ENCODE measurements at places on chromosomes 4 and X.

- DNase-seq, result no peak
These were observed 175.7 kb upstream of the MXRA5 start for GRCh38 chrX:3522101-3522650.

DNA sequence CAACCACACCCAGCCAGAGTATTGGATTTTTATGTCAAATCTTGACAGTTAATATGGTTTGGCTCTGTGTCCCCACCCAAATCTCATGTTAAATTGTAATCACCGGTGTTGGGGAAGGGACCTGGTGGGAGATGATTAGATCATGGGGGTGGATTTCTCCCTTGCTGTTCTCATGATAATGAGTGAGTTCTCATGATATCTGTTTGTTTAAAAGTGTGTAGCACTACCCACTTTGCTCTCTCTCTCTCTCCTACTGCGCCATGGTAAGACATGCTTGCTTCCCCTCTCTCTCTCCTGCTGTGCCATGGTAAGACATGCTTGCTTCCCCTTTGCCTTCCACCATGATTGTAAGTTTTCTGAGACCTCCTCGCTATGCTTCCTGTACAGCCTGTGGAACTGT is 86.9 kb upstream of the COX18 start:
- no peak for DNase-seq

DNA sequence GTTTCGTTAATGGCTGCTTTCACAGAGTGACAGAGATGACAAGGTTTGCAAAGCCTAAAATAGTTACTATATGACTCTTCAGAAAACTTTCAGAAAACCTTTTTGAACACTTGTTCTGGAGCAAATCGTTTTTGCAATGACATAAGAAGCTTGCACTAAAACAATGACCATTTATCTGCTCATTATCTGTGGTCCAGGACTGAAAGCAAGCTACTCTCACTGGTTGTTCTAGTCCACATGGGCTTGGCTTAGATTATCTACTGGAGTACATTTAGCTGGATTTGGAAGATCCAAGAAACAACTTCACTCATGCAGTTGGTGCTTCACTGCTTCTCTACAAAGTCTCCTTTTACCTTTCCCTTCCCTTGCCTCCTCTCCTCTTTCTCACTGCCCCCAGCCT is 1836.4 kb upstream of the AGA start:
- no peak for DNase-seq

GRCh38 chr4:158327525-158327924 is 117.2 kb downstream of the TMEM144 start:
- no peak for DNase-seq

DNA sequence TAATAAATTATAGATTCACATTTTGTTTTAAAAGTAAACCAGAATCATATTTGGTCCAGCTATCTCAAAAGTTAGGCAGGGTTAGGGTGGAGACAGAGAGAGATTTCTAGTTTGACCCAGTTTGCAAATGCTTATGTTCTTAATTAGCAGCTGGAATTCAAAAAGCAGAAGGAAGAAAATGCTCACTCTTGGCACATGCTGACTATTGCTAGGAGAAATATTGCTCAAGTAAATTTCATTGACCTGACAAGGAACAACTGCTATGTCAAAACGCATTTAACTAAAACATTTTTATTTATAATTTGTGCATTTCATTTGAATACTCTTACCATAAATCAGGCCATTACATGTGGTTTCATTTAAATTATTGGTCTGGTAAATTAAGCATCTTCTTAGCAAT is 131.8 kb downstream of the GLRA3 start:
- DNase-seq, result no peak

DNA sequence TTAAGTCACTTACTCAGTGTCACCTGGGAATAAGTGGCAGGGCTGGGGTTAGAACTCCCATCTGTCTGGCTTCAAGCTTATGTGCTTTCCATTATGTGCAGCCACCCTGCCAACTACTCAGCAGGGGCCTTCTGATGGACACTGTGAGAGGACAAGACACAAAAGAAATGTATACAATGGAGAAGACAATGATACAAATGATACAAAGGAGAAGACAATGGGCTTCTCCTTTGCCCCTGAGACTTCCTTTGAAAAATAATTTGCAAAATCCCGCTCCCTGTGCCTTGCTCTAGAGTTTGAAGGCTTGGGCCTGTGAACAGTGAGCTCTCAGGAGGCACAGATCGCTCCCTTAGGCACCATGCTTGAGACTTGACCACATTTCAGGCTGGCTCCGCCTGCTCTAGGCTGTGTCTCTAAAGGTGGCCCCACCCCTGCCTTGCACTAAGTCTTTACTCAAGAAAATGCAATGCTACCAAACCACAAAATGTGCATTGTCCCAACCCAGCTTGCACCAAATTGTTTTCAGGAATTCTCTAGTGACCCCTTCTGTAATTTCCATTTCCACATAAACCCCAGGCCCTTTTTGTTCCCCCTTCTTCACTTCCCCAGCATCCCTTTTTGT is 27.1 kb upstream of the STX18 start:
- no peak for DNase-seq

GRCh38 chr4:127505203-127505602 is 127.6 kb upstream of the INTU start:
- DNase-seq, result no peak

GRCh38 chr4:55670695-55671094 is 34.6 kb upstream of the NMU start:
- DNase-seq, result no peak

DNA sequence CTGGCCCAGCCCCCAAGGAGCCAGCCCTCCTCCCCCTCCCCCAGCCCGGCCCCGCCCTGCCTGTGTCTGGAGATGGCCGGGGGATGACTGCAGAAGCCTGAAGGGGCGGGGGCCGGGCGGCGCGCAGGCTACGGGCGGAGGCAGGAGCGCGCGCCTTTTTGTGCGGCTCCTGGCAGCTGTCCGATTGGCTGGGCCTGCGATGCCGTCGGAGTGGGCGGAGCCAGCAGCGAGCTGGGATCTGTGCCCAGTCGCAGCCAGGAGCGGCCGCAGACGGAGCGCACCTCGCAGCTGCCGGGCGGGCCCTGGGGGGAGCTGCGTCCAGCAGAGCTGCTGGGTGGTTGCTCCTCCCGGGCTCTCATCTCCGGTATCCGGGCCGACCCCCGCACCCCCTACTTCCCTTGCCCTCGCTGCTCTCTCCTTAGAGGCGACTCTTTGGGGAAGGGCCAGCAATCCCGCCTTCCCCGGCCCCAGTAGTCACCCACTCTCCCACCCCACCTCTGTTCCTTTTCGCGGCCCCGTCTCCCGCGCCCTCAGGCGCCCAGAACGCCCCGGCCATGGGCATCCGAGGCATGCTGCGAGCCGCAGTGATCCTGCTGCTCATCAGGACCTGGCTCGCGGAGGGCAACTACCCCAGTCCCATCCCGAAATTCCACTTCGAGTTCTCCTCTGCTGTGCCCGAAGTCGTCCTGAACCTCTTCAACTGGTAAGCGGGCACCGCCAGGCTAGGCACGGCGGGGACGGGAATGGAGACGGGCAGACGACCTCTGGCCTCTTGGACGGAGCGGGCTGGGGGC is at the start of gene GABRQ:
Gene GABRQ, plus strand, starts transcription at position 247 of the 794 bp plus-strand sequence. Its CDS starts 308 bp downstream, at position 555.
- DNase-seq, result no peak

- DNase-seq, result no peak
These were observed 38.1 kb downstream of the MID1 start for GRCh38 chrX:10582215-10582733.

GRCh38 chr4:100022792-100023222 is 72.7 kb upstream of the H2AZ1 start:
- no peak for DNase-seq

DNA sequence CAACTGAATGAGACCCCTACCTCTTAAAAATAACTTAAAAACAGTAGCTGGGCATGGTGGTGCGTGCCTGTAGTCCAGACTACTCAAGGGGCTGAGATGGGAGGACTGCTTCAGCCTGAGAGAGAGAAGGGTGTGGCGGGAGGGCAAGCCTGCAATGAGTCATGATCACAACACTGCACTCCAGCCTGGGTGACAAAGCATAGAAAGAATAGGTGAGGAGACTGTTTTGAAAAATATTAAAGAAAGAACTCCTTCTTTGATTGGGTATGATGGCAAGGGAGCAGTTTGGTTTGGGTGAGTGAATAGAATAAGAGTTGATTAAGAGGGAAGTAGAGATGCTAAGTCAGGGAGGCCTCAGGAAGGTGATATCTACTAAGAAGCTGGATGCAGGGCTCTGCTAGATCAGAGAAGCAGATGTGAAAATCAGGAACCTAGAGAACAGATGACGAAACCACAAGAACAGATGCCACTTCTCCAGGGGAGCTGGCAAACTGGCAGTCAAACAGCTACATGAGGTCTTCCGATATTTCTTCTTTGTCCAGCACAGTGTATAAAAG is 318.6 kb downstream of the OPHN1 start:
- DNase-seq, result no peak

DNA sequence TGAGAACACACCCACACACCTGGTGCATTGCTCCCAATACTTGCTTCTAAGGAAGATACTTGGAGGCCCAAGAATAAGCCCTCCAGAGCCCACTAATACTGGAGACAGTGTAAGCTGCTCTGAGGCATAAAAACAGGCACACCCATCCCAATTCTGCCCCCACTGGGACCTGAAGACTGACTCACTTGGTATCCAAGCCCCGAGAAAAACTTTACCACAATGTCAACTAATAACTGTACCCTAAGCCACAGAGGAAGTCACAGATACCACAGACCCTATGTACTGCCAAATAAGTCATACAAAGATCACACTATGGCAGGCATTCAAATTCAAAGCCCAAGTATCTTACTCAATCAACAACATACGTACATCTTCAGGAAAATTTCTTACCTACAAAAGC is 398.2 kb upstream of the SPANXN1 start:
- no peak for DNase-seq

- DNase-seq, result no peak
These were observed 392.3 kb downstream of the ARHGAP24 start for GRCh38 chr4:85867271-85867670.
